ENCODE measurements at places on chromosomes 3 and 15.
A peak's percentile ranks its signal among the peaks of the same experiment; 100 is the strongest.

DNA sequence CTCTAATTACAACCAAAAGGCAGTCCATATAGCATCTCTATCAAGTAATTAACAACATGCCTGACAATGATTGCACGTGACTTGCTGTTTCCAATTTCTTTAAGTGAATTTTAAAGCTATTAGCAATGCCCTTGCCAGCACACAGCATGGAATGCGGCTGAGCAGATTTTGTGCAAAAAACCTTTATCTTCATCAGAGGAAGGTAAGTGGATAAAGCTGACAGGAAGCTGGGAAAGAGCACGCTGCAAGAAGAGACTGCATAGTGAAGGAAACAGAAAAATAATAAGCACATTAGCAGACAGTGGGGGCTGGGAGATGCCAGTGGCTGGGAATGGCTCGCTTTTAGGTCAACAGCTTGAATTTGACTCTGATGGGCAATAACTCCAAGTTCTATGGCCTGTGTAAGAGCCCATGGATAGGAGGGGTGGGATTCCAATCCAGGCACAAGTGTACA lies 138.8 kb downstream of the PDZRN3 start:
- DNase-seq = no peak

DNA sequence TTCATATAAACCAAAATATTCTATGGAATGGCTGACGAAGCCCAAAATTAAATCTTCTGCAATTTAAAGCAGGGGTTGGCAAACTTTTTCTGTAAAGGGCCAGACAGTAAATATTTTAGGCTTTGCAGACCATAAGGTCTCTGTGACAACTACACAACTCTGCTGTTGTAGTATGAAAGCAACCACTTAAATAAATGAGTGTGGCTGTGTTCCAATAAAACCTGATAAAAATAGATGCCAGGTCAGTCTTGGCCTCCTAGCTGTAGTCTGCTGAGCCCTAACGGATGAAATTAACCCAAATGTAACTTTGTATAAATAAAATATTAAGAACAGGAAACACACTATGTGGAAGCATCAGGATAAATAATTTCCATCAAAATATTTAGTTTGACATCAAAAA lies 104.2 kb downstream of the FBXL22 start:
- no peak for DNase-seq

GRCh38 chr15:73839699-73840377 lies 33.5 kb upstream of the TBC1D21 start:
- no peak for DNase-seq

- no peak for DNase-seq
Measured at GRCh38 chr3:61875976-61876671, 314.8 kb downstream of the PTPRG start.

DNA sequence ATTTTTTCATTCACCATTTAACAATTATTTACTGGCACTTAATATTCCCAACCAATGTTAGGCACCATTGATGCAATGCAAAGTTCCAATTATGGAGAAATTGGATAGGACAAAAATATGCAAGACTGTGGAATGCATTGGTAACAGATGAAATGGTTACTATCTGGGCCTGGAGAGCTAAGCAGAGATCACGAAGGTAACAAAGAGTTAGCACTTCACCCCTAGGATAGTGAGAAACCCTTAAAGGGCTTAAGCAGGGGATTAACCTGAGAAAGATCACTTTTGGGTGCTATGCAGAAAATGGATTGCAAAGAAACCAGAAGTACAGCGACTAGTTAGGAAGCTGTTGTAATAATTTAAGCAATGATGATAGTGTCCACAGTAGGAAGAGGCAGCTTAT lies 129.6 kb upstream of the GPR149 start:
- DNase-seq = no peak

DNA sequence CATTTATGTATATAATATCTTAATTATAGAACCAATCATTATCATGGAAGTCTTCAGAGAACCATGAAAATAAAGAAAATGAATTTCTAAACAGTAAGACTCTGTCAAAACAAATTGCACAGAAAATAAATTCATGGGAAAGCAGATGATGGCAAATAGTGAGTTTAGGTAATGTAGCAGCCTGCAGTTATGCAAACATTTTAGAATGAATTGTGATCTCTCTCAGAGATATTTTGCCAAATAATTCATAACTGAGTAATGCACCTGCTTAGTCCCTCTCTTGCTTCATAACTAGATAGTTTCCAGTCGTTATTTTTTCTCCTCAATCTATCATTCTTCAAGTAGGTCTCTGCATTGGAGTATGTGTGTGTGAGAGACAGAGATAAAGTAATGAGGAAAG lies 492.7 kb upstream of the THBS1 start:
- DNase-seq = no peak

GRCh38 chr15:86690566-86690965 lies 610.9 kb downstream of the AGBL1 start:
- DNase-seq = no peak

DNA sequence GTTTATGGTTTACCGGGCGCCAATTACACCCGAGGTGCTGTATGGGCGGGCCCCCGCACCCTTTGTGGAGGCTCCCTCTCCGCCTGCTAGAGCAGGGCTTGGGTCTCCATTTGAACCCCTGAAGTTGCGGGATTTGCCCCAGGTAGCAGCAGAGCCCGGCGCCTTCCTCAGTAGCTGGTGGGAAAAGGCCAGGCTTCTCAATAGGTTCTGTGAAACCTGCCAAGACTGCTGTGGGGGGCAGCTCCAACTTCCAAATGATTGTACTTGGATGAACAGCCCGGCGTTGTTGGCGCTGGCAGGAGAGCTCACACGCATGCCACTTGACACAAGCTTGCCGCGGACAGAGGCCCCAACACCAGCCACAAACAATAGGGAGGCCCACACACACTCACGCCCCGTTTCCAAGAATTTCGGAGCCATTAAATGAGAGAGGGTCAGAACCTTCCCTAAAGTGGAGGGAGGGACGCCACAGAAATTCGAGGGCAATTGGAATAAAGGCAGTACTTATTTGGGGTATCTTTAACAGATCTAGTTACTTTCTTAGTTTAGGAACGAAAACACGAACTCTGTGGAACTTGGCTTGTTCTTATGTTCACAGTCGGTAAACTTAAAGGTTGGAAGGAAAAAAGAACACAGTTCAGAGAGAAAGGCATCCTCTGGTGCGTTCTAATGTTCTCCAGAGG lies 1.4 kb downstream of the EPHB3 start:
- DNase-seq = no peak

GRCh38 chr3:53216723-53217122 lies 39.1 kb downstream of the TKT start:
- DNase-seq = no peak

- DNase-seq = no peak
Measured at GRCh38 chr3:168645180-168645579, 549.5 kb upstream of the GOLIM4 start.

- DNase-seq = no peak
Measured at GRCh38 chr15:78912316-78912715, 32.5 kb downstream of the CTSH start.

DNA sequence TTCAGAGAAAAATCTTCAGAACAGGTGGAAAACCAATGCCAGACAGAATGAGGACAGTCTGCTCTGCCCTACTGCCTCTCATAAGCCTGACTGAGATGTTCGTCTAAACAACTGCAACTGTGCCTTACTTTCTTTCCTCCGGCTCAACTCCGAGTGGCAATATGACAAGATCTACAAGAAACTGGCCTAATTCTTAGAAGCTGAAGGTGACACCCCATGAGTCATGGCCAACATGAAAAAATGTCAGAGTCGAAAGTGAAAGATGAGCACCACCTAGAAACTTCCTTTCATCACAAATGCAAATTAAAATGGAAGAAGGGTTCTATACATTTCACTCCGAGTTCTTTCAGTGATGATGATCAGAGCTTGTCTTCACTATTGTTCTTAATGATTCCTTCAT lies 12.9 kb downstream of the PCYT1A start:
- peak; percentile 35 for DNase-seq

- DNase-seq = no peak
Measured at GRCh38 chr3:26628915-26629314, 6.3 kb downstream of the LRRC3B start.

- no peak for DNase-seq
Measured at GRCh38 chr3:123151251-123151705, 50.5 kb upstream of the SEC22A start.

GRCh38 chr3:177827511-177828207 lies 630.4 kb upstream of the TBL1XR1 start:
- DNase-seq = no peak

DNA sequence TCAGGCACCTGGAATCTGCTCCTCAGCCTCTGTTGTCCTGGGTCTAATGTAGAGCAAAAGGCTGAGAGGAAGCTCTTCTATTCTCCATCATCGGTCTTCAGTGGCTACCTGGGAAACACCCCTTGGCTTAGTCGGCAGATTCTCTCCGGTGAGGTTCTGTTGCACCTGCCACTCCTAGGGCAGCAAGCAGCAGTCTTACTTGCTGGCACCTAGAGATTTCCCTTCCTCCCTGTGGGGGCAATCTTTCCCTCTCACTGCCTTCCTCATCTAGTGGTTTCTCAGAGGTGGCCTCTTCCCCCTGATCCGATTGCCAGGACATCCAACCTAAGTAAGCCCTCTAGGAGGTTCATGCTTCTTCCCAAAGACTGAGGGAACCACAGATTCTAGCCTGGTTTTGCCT lies 60.8 kb downstream of the PLS1 start:
- DNase-seq = no peak

DNA sequence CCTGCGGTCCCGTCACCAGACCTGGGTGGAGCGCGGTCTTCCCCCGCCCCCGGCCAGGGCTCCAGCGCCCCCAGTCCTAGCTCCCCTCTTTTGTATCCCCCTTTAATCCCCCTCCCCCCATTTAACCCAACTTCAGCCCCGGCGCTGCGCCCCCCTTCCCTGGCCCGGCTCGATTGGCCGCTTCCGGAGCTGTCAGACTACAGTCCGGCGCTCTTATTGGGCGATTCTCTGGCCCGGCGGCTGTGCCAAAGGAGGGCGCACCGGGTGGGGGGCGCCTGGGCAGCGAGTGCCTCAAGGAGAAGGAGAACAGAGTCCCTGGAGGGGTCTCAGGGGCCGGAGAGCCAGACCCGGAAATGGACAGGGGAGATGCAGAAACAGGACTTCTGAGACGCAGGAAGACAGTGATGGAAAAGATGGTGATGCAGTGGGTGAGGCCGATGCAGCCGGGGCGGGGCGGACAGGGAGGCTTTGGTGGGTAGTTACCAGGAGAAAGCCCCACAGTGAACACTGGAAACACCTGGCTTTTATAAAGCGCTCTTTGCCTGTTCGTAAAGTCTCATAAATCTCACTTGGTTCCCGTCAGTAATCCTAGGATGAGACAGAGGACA lies 1.2 kb upstream of the ADCY5 start:
- no peak for DNase-seq

GRCh38 chr3:140443073-140443472 lies 234.8 kb upstream of the TRIM42 start:
- DNase-seq = no peak

GRCh38 chr3:12986986-12987385 lies 86.2 kb downstream of the IQSEC1 start:
- DNase-seq = no peak

DNA sequence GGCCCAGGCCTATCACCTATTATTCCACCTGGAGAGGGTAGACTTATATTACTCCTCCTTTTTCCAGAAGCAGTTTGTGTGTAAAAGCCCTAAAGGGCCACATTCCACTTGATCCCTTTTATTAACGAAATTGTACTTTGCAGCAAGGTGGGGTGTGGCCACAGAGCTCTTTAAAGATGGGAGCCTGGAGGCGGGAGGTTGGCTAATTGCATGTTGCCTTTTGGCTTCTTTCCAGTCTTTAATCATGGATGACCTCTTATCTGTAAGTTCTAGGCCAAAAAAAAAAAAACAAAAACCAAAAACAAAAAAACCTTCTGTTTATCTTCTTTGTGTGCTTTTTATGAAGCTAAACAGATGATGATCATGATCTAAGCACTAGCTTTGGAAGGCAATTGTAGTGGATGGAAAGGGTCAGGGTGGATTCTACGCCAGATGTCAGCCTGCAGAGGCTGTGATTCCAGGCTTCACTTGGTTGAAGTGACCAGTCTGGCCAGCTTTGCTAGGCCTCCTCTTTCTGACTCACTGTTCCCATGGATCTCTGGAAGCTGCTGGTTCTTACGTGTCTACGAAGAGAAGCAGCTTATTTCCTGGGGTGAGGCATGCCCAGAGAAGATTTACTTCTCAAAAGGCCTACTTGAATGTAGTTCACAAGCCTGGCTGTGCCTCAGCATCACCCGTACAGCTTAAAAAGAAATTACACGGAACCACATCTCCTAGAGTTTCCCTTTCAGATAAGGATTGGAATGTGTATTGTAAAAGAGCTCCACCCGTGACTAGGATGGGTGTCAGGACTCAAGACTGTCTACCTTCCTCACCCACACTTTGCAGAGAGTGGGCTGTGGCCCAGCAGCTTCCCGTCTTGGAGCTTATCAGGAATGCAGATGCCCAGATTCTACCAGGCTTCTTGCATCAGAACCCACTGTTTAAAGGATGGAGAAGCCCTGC lies 330.9 kb upstream of the C2CD4B start:
- no peak for DNase-seq

DNA sequence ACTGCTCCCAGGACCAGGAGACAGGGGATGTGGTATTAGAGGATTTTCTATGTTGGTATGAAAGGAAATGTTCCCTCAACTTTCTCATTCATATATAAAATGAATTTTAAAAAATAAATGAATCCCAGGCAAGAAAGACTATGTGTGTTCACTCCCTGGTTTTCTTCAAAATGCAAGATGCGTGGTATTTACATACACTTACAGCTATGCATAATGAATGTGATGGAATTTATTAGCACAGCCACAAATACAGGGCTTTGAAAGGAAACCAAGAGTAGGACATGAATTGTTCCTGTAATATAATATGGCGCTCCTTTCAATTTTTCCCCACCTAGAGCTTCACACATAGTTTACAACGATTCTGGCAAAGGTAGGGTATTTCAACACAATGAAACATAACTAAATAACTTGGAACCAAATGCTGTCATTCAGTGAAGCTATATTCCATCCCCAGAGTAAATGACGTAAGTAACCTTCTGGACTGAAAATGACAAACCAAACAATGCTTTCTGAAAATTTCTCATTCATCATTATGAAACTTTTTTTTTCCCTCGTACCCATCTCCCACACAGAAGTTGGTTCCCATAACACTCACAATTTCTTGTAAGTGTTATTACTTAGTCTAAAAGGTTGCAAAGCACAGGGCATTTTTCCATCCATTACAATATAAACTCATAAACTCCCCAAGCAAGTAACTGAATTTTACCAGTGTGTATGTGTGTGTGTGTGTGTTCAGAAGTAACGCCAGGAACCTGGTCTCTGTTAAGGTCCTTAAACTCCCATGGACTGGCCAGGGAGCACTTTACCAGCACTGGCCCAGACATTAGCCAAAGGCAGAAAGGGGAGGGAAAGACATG lies 41.8 kb downstream of the CBLB start:
- DNase-seq = no peak

GRCh38 chr15:31511707-31512310 lies 185.2 kb downstream of the KLF13 start:
- no peak for DNase-seq

DNA sequence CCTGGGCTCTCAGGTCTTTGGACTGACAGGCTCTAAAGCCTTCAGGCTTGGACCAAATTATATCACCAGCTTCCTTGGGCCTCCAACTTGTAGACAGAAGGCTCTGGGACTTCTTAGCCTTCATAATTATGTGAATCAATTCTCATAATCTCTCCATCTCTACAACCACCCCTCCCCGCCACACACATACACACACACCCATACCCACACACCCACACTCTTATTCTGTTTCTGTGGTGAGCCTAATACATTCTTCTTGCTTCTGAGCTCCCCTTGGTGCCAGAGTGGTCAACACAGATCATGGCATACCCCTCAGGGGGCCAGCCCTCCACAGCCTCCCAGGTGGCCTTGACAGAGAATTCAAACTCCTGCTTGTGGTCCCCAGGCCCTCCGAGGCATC lies 5.6 kb upstream of the NUP210 start:
- no peak for DNase-seq
